ENCODE measurements at places on chromosomes 6 and 20.

DNA sequence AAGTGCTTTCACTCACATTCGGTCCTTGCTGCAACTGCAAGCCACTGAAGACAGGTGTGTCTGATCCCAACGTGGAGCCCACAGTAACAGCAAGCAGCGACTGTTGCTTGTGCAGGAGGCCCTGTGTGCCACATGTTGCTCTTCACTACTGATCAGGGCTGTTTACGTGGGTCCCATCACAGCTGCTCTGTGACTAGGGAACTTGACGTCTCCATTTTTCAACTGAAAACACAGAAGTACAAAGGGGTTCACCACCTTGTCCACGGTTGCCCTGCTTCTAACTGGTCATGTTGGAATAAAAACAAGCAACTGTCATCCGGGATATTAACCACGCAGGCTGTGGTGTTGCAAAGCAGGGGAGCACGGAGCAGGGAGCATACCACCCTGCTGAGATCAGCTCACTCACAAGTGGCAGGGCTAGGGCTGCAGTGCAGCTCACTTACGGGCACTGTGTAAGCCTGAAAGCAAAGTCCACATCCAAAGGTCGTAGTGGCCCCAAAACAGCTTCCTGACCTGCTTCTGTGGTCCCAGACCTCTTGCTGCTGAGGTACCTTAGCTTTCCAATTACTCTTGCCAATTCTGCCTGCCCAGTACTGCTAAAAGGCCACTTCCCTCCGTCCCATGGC lies 105.8 kb upstream of the DUSP22 start:
- DNase-seq, result no peak

DNA sequence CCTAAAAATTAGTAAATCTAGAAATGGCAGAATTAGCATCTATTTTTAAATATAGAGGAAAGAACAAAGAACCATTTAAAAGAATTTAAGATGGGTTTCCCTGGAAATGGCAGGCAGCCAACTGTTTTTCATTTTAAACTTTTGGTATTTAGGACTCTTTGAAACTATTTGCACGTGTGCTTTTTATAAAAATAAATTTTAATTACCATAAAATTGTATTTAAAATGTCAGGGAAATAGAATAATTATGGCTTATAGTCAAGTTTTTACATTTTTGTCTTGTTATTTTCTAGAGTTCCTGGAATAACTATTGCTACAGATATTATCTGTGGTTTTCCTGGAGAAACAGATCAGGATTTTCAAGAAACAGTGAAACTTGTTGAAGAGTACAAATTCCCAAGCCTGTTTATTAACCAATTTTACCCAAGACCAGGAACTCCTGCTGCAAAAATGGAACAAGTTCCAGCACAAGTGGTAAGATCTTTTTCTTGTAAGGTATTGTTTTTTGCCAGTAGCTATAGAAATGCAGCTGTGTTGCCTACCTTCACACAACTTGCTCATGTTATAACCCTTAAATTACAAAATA lies 528.7 kb upstream of the SOX4 start:
- DNase-seq, result no peak

- no peak for DNase-seq
These were observed 228.3 kb downstream of the ARHGAP18 start for GRCh38 chr6:129481706-129482105.

DNA sequence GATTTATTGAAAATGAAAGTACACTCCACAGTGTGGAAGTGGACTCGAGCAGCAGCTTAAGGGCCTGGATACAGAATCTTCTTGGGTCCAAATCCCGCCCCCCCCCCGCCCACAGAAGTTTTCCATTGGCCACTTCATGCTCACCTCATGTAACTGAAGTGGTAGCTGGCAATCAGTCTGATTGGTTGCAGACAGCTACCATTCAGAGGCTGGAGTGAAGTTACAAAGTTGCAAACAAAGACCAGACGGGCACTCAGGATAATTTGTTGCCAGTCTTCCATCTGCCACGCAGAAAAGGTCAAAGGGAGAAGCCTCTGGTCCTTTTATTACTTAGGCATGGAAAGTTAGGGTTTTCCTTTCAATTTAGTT lies 25.8 kb upstream of the FABP7 start:
- no peak for DNase-seq

- DNase-seq, result no peak
These were observed 360.1 kb downstream of the HDGFL1 start for GRCh38 chr6:22929311-22929985.

DNA sequence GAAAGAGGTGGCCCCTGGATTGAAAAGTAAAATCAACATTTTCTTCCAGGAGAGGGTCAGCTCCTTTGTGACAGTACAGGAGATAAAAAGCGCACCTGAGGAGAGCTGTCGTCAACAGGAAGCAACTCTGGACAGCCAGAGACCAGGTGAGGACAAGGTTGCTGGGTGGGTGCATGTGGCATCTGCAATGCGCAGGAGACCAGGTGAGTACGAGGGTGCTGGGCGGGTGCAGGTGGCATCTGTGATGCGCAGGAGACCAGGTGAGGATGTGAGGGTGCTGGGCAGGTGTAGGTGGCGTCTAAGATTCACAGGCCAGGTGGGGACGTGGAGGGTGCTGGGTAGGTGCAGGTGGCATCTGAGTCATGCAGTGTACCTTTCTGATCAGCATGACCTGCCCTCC lies 38.4 kb downstream of the WDR27 start:
- no peak for DNase-seq

GRCh38 chr6:50998905-50999304 lies 180.2 kb downstream of the TFAP2B start:
- DNase-seq, result no peak

- no peak for DNase-seq
These were observed 1.3 kb downstream of the RNF24 start for GRCh38 chr20:4014031-4014474.

- no peak for DNase-seq
These were observed 81.3 kb downstream of the HMGCLL1 start for GRCh38 chr6:55497694-55498093.

- no peak for DNase-seq
These were observed 125.0 kb downstream of the ZMYND8 start for GRCh38 chr20:47231382-47232039.

GRCh38 chr6:167907837-167908681 lies 81.3 kb downstream of the AFDN start:
- no peak for DNase-seq

DNA sequence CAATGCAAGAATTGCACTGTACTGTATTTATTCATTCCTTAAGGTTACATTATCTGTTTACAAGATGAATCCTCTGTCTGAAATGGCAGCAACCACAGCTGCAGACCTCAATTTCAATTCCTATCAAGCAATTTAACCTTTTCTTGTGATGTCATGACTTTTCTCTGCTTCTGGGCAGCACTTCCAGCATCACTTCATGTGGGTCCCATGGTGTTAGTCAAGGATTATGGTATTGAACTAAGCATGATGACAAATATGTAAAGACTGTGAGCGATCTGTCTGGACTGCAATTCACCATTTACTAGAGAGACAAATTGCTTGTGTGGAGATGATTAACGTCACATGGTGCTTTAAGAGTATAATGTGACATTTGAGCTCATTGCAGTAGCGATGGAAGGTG lies 90.5 kb upstream of the CCN2 start:
- DNase-seq, result no peak

- no peak for DNase-seq
These were observed 6.7 kb downstream of the DNPH1 start for GRCh38 chr6:43222418-43223059.

DNA sequence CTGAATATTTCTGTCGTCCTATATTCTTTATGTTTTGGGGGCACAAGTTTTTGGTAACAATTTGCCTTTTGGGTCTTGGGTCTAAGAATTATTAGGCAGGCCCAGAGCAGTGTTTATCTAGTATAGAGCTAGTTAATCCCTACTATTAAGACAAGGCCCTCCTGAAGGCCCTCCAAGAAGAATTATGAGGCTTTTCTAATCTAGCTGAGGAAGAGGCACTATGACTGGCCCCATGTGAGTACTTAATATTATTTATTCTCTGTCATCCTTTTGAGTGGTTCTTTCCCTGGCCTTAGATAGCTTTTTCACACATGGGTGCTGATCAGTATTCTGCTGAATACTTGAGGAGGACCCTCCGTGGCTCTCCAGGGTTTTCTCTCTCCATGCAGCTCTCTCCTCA lies 25.1 kb downstream of the CHMP4B start:
- no peak for DNase-seq

DNA sequence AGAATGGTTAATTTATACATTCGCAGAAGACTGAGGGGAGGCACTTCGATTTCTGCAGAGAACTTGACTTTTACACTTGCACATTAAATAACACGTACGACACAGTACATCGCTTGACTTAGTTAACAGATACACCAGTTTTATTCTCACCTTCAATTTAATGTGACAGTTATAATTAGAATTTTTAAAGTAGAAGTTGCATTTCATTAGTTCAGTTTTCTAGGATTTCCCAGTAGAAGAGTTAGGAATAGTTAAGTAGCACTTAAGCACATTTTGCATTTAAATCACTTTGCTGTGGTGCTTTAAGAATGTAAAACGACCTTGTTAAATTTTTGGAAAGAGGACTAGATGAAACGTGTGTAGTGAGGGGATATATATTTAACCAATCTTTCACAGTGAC lies 1.6 kb upstream of the BEND3 start:
- DNase-seq, result no peak

DNA sequence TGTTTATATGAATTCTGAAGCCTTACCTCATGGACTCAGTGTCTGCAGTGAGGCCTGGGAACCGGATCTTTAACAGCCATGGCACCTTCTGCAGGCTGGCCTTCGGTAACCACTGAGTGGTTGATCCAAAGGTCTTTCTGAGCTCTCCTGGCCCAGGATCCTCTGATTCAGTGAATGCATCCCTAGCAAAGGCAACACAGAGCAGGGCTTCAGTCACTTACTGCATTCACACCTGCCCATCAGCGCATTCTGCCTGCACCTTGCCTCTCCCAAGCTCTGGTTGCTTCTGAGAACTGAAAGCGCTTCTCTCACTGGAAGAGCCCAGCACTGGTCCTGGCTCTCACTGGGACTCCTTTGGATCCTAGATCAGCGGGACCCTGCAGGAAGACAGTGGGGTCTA lies 8.4 kb upstream of the CST9 start:
- no peak for DNase-seq

- DNase-seq, result no peak
These were observed 32.0 kb downstream of the TM9SF4 start for GRCh38 chr20:32141465-32141980.

DNA sequence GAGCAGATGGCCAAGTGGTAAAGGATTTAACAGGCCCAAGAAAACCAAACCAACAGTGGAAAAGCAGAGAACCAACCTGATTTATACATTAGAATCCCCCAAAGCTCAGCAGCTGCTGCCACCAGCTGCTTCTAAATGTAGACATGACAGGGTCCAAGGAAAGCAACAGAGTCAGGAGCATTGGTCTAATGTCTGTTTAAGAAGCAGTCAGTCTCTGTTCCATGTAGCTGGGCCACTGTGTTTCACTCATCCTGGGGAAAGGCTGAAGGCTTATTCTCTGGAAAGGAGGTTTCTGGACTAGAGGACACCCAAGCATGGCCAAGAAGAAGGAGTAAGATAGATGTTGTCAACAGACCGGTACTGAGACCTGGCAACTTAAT lies 75.4 kb downstream of the TMEM244 start:
- no peak for DNase-seq

DNA sequence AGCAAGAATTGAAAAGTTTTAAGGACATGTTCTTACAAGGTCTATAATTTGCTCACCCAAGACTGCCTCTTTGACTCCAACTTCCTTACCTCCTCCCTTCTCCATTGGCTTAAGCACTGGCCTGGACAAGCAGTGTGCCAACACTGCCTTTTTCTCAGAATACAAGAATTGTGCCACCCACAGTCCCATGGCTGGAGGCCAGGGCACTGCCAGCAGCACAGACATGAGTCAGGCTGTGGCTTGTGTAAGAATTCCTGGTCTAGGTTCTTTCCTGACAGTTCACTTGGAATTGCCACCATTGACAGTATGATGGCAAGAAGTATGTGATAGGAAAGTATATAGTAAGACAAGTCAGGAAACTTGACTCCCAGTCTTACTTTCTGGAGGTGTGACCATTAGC lies 202.7 kb upstream of the MARCKS start:
- no peak for DNase-seq

GRCh38 chr6:3902871-3903648 lies 53.9 kb downstream of the FAM50B start:
- DNase-seq, result no peak

GRCh38 chr20:5426026-5426425 lies 109.3 kb upstream of the PROKR2 start:
- no peak for DNase-seq
